CD4-positive, alpha-beta T cell treated with Interleukin-6 for 4 hours (primary cell): ENCODE measurements at places on chromosomes 5 and 9.

DNA sequence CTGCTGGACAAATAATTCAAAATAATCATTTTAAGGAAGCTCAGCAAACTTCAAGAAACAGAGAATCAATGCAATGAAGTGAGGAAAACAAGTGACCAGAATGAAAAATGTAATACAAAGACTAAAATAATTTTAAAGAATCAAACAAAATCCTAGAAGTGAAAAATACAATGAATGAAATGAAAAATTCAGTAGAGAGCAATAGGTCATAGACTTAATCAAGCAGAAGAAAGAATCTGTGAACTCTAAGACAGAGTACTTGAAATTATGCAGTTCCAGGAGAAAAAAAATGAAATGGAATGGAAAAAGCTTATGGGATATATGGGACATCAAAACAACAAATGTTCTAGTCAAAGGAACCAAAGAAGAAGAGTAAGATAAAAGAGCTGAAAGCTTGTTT, 11.8 kb upstream of the ZDHHC21 start:
- no peak for DNase-seq

- DNase-seq: no peak
These were observed 102.3 kb downstream of the SYK start for GRCh38 chr9:90903766-90904424.

DNA sequence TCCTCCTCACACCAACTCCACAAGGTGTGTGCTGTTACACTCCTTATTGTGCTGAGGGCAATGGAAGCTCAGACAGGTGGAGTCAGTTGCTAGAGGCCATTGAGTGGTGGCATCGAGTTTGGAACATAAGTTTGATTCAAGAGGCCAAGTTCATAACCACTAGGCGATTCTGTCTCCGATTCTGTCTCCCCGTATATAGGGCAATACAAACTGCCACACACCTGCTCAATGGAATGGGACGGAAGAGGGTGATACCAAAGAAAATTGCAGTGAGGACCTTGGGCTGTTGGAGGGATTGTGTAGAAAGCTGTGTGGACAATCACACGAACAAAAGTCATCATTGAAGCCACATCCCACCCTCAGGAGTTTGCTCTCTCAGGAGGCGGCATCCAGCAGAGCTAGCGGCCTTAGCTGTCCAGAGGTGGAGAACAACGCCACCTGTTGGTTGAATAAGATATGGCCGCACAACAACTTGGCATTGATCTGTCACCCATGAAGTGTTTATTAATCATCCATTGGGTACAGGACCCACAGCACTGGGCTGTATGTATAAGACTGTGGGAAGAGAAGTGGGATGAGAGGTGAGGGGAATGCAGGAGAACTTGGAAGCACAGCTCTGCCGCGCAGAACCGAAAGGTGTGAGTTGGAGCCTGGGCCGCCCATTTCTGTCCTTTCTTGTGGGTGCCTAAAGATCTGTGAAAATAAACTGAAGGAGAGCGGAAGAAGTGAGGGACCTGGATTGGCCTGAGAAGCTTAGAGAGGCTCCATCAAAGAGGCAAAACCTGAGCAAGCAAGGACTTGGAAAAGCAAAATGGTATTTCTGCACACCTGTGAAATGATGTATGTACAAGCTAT, 16.1 kb upstream of the NEUROG1 start:
- peak; percentile 41 for DNase-seq

DNA sequence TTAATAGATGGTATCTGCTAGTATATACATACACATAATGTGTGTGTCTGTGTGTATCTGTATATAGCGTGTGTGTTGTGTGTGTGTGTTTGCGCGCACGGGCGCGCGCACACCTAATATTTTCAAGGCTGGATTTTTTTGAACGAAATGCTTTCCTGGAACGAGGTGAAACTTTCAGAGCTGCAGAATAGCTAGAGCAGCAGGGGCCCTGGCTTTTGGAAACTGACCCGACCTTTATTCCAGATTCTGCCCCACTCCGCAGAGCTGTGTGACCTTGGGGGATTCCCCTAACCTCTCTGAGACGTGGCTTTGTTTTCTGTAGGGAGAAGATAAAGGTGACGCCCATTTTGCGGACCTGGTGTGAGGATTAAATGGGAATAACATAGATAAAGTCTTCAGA, 757 bp downstream of the FXN start:
- DNase-seq: no peak

GRCh38 chr5:180396926-180397325, 43.8 kb upstream of the GFPT2 start:
- no peak for DNase-seq

DNA sequence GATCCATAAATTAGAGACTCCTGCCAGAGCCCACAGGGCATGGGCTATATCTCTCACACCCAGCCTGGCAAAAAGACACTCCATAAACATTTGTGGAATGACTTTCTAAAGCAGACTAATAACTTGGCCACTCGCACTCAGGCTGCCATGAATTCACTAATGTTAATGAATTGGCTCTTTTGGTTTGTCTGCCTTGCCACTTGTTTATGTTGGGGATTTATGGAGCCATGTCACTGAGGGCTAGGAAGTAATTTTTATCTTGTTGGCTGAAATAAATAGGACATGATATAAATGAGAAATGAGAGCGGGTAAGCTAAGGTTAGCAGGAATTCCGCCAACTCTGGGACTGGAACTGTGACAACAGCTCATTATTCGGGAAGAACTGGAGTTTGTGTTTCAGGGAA, 55.2 kb downstream of the DROSHA start:
- no peak for DNase-seq

DNA sequence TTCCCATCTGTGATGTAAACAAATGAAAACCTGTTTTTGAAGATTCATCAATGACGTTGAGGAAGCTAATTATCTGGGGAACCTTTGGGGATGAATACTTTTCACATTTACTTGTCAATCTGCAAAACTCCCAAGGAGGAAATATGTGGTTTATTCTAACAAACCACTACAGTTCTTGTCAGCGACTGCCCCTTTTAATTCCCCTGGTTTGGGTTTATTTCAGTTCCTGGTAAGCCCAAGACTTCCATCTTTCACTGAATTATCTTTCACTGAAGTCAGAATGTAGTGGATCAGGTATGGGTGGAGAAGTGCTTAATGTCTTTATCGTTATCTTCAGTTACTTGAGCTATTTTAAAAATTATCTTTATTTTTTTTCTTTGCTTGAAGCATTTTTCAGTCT, 40.2 kb downstream of the TLR4 start:
- no peak for DNase-seq

- no peak for DNase-seq
These were observed 179.1 kb downstream of the EPB41L4A start for GRCh38 chr5:112239996-112240395.

DNA sequence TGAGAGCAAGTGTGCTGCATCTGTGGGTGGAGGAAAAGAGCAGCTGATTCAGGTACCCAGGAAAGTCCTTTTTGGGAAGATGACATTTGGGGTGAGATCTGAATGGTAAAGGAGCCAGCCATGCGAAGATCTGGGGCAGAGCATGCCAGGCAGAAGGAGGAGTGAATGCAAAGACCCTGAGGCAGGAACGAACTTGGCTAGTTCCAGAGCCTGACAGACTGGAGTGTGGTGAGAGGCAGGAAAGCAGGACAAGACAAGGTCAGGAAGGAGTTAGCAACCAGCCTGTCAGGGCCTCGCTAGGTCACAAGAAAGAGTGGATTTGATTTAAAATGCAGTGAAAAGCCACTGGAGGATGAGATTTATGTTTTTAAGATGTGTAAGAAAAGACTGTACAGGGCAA, 28.2 kb downstream of the RGS7BP start:
- DNase-seq: no peak

GRCh38 chr9:33287087-33287490, 3.2 kb upstream of the NFX1 start:
- peak; percentile 57 for DNase-seq

GRCh38 chr9:133760713-133761290, 22.6 kb upstream of the SARDH start:
- DNase-seq: no peak

GRCh38 chr9:546797-547223, 294.7 kb upstream of the DMRT1 start:
- peak; percentile 13 for DNase-seq

DNA sequence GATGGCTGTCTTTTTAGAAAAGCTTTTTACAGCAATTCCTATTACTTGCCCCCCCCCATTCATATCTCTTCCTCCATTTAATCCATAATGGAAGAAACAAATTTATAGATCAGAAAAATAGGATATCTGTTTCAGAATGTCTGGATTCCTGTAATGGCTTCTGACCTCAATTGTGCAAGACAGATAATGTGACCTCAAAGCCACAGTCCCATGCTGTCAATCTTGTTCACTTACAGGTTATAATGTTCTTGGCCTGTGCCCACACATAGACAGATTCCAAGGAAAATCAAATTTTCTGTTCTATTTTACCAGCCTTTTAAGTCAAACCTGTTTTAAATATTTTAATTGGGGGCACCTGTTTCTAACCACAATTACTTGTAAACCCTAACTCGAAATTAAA, 143.4 kb downstream of the ENTREP1 start:
- no peak for DNase-seq

DNA sequence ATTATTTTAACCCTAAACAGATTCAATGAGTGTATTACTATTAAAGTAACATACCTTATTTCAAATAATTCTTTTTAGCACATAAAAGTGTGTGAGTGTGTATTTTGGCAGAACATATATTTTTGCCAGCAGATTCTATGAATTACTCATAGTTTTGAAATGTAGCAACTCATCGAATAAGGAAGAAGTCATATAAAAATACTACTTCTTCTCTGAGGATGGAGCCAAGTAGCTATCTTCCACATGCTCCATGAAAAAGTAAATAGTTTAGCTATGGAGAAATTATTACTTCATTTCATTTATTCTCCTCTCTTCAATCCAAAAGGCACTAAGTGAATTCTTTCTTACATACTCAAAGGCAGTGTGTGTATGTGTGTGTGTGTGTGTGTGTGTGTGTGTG, 1090.4 kb upstream of the CDH6 start:
- no peak for DNase-seq

- DNase-seq: no peak
These were observed 42.7 kb upstream of the VCAN start for GRCh38 chr5:83428890-83429289.

DNA sequence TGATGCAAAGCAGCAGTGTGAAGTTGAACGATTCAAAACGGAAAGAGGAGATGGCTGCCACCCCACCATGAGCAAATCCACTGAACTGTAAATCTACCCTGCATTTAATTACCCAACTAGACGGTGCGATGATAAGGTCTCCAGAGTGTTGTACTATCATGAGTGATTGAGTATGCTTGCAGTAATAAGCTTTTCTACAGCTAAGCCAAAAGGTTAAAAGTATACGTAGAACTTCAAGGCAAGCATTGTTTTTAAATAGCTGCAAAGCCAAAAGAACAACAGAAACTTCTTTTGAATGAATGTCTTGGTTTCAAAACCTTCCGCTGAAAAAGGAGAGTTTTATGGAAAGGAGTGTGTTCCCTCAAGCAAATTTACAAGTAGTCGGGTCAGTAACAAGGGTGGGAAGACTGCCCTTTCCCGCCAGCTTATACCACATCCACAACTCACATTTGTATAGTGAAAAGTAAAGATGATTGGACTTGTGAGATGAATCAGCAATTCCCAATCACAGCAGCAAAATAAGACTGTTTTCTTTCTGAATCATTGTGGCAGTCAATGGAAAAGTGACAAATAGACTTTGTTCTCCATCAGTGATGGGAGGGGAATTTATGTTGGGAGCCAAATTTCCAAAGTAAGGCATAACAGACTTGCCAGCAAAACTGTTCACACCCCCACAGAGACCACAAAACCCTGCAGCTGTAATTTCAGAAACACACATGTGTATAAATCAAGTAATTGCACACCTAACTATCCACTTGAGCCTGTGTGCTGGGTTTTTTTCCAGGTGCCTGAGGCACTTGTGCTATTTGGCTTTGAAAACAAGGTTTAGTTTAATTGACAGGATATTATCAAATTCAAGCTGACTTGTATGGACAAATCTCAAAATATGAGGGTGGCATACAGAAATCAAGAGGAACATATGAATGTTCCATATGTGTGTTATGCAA, 407.7 kb upstream of the GRAMD2B start:
- no peak for DNase-seq

DNA sequence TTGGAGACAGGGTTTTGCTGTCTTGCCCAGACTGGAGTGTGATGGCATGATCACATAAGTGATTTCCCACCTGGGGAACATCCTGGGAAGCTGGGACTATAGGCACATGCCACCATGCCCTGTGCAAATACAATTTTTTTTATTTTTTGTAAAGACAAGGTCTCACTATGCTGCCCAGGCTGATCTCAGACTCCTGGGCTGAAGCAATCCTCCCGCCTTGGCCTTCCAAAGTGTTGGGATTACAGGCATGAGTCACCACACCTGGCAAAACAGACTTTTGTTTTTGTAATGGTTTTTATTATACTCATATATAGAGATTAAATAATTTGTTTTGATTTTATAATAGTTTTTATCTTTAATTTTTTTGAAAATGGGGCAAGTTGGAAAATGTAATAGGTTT, 14.7 kb downstream of the DNAJC25 start:
- DNase-seq: no peak

DNA sequence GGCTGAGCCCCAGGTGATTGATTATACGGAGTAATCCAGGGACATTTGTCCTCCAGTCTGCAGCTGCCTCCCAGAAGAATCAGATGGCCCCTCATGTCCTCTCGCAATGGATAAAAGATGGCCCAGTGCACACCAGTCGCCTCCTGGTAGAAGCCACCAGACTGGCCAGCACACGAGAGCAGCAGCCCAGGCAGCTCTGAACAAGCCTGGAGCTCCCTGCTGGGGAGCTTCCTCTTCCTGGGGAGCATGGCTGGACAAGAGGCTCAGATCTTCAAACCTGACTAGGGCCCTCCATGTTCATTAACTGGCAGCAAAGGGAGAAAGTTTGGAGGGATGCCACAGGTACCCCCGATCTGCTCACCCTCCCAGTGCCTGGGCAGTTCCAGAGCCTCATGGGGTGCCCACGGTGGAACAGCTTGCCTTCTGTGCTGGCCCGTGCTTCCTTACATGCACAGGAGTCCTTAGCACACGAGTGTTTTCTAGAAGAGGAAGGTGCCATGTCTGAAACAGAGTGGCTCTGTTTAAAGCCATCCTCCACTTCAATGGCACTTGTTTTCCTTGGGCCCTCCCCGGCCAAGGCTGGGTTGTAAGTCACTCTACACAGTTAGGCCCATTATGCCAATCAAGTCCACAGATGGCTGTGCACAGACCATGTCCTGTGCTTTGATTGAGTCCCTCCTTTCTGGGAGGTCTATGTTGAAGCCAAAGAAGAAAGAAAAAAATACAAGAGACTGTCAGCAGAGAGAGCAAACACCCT, 75.6 kb downstream of the PRRT1B start:
- DNase-seq: no peak
